ENCODE measurements at places on chromosomes 5 and 9.

GRCh38 chr5:89981878-89982773, 427.4 kb downstream of the CETN3 start:
- DNase-seq, result no peak

- no peak for DNase-seq
Measured at GRCh38 chr5:33794550-33795181, 97.1 kb downstream of the ADAMTS12 start.

DNA sequence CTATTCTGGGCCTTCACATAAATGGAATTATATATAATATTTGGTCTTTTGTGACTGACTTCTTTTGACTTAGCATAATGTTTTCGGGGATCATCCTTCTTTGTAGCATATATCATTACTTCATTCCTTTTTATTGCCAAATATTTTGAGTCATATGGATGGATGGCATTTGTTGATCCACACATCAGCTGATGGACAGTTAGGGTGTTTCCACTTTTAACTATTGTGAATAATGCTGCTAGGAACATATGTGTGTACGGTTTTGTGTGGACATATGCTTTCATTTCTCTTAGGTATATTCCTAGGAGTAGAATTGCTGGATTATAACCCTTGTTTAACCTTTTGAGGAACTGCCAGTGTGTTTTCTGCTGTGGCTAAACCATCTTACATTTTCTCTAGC, 249.6 kb downstream of the FANCC start:
- no peak for DNase-seq

GRCh38 chr5:62762503-62762902, 183.9 kb downstream of the LRRC70 start:
- no peak for DNase-seq

DNA sequence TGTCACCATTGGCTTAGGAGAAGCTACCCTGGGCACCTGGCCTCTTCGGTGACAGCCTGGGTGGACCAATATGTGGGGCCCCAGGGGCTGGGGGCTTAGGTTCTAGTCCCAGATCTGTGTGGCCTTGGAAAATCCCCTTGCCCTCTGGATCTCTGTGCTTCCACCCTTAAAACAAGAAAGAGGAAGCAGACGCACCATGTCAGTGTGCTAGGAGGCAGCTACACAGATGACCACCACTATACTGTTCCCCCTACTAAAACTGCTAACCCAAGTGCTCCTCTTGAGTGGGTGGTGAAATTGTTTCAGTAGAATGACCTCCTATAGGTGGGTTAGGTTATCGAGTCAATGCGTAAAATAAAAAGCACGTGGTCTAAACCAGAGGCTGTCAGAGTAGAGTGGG, 31.0 kb downstream of the AFAP1L1 start:
- no peak for DNase-seq

DNA sequence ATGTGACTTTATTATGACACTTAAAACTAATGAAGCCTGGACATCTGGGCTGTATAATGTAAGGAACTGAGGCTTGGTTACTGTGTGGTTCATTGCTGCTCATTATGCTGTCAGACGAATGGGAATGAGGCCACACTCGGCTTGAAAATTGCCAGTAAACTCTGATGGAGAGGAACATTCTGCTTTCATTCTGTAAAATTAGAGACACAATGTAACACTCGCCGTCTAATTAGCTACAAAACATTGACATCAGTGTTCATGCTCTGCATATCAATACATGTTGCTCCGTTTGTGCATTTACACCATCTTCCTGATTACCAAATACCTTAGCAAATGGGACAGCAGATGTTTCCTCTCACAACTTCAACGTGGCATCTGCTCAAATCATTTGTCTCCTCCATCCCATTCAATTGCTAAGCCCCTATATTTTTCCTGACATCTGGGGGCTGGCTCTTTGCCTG, 133.0 kb downstream of the SLC28A3 start:
- DNase-seq, result no peak

- DNase-seq, result no peak
Measured at GRCh38 chr9:13267743-13268142, 11.7 kb downstream of the MPDZ start.

DNA sequence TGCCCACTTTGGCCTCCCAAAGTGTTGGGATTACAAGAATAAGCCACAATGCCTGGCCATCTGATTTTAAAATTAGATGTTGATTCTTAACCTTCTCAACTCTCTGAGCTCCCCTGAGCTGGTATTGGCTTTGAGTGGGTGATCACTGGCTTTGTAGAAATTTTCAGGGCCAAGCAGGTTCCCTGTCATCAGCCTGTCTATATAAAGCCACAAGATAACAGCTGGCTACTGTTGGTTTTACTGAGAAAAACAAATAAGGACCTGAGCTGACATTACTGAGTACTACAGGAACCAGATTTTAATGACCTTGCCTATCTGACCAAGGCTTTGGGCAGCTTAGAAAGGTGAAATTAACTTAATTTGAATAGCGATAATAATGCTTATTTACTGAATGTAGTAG, 153.6 kb downstream of the MSX2 start:
- no peak for DNase-seq

DNA sequence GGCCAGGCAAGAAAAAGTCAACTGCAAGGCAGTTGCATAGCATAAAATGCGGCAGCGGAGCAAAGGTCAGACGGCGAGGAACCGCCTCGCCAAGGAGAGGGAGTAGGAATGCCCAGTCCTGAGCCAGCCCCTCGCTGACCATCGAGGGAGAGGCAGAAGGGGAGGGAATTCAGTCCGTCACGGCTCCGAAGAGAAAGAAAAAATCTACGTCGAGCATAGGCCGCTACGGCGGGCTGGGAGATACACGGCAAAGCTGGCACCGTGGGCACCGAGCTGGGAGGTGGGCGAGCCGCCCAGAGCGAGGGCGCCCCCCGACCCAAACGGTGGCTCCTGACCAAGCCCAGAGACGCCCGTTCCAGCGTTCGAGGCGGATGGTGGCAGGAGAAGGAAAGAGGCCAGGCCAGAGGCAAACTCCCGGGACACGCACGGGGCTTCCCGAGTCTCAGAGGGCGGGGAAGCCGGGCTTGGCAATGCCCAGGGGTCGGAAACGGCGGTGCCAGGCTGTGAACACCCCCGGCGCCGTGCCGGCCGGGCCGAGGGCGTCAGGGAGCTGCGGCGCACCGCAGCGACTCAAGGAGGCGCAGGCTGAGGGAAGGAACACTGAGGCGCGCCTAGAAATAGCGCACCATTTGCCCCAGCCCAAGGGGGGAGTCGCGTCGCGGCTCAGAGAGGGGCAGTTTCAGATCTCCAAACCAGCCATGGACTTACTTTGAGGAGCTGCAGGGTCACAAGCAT, 518 bp downstream of the SPRY4 start:
- DNase-seq, result no peak

DNA sequence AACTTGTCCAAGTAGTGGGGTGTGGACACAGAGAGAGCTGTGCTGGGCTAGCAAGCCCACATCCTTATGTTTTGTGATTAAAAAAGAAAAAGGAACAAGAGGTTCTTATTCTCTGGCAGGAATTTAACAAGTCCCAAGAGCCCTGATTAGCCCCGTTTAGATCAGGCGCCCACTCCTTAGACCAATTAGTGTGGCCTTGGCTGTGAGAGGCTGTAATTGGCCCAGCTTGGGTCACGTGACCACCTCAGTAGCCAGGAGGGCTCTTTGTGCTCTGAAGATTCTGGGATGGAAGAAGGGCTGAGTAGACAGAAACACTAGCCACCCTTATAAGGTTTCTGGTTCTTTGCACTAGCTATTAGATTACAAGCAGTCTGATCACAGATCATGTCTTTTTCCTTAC, 31.1 kb downstream of the GCNT4 start:
- DNase-seq, result no peak

DNA sequence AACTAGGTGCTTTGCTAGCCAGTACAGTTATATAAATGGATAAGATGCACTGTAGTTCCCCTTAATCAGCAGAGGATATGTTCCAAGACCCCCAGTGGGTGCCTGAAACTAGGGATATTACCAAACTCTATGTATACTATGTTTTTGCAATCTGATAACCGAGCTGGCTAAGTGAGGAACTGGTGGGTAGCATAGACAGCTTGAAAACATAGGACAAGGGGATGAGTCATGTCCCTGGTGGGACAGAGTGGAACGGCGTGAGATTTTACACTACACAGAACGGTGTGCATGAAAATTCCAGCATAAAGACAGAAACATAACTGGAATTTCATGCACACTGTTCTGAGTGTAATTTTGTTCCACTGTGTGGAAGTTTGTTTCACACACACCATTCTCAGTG, 86.9 kb downstream of the BASP1 start:
- no peak for DNase-seq

DNA sequence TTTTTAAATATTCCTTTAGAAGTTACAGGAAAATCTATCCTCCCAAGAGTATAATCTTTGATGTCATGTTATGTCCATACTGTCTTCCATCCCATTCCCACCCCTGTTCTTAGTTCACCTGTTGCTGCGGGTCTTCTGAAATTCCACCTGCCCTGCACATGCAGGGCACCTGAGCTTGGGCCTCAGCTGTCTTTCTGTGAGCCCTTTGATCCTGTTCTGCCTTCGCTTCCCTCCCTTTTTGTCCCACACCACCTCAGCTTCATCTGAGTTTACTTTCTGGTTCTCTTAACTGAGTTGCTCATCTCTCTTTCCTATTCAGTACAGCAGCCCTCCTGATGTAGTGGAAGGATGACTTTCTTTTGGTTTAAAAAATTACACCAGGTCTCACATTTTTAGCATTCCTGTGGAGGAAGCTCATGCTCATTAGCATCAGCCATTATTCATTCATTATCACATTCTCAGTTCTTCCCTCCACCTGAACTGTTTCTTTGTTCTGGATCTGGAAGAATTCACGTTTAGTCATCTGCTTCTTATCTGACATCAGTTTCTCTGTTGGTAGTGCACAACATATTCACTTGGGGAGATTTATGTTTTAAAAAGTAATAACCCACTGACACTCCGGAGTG, 211.0 kb downstream of the ADCY2 start:
- no peak for DNase-seq

- DNase-seq, result no peak
Measured at GRCh38 chr5:142971303-142972013, 201.3 kb downstream of the ARHGAP26 start.

DNA sequence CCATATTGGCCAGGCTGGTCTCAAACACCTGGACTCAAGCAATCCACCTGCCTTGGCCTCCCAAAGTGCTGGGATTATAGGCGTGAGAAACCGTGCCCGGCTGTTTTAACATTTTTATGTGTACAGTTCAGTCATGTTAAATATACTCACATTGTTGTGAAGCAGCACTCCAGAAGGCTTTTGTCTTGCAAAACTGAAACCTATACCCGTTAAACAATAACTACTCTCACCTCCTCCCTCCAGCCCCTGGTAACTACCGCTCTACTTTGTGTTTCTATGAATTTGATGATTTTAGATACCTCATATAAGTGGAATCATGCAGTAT, 23.1 kb upstream of the SHB start:
- no peak for DNase-seq

DNA sequence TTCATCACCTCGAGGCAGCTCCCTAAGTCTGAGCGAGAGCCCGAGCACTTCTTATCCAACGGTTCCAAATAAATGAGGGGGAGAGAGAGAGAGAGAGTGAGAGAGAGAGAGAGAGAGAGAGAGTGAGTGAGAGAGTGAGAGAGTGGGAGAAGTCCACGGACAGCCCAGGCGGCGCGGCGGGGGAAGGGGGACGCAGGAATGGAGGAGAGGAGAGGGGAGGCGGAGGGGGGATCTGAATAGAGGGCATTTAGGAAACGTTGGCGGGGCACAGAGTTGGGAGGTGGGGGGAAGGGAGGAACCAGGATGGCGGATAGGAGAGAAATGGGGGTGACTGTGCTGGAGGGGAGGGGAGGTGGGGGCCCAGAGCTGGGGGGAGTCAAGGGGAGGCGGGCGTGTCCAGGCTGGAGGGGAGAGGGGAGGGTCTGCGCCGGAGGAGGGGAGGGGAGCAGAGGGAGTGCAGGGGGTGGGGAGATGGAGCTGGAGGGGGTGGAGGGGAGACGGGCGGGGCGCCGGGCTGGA, 398 bp upstream of the BASP1 start:
- no peak for DNase-seq

GRCh38 chr9:127008076-127008475, 93.5 kb downstream of the RALGPS1 start:
- no peak for DNase-seq

GRCh38 chr5:149826574-149826973, 96.5 kb downstream of the PPARGC1B start:
- no peak for DNase-seq

GRCh38 chr5:33195431-33196165, 245.2 kb upstream of the TARS1 start:
- no peak for DNase-seq

DNA sequence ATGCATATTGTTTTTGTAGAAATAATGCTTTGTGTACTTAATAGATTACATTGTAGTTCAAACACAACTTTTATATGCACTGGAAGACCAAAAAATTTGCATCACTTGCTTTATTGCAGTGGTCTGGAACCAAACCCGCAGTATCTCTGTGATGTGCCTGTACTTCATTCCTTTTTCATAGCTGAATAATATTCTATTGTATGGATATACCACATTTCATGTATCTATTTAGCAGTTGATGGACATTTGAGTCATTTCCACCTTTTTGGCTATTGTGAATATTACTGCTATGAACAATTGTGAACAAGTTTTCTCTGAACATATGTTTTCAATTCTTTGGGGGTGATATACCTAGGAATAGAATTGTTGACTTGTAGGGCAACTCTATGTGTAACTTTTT, 40.1 kb downstream of the ITGA1 start:
- DNase-seq, result no peak

DNA sequence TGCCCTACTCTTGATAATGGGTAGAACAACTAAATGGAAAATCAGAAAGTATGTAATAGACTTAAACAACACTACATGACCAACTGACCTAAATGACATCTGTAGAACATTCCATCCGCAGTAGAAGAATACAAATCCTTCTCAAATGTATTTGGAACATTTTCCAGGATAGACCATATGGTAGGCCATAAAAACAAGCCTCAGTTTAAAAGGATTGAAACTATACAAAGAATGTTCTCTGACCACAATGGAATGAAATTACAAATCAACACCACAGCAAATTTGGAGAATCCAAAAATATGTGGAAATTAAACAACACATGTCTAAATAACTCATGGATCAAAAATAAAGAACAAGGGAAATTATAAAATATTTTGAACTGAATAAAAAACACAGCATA, 189.2 kb downstream of the NDUFS4 start:
- DNase-seq, result no peak

GRCh38 chr5:160434022-160434531, 12.4 kb downstream of the PTTG1 start:
- DNase-seq, result no peak
